ENCODE measurements at places on chromosomes 4 and X.

GRCh38 chrX:23008431-23009099 lies 8.8 kb downstream of the DDX53 start:
- DNase-seq = no peak

DNA sequence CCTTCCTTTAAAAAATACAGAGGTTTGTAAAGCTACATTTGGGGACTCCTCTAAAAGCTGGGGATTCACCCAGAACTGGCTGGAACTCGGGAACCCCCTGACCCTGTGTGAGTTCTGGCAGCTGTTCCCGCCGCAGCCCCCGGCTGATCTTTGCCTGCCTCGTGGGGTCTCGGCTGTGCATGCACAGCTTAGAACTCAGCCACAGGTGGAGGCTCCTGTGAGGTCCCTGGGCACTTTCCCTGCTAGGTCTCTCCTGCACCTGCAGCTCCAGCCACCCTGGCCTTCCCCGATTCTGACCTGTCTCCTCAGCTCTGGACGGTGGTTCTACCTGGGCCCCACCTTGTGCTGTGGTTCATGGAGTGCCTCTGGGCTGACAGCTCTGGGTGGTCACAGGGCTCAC lies 48.6 kb upstream of the HGFAC start:
- DNase-seq = no peak

DNA sequence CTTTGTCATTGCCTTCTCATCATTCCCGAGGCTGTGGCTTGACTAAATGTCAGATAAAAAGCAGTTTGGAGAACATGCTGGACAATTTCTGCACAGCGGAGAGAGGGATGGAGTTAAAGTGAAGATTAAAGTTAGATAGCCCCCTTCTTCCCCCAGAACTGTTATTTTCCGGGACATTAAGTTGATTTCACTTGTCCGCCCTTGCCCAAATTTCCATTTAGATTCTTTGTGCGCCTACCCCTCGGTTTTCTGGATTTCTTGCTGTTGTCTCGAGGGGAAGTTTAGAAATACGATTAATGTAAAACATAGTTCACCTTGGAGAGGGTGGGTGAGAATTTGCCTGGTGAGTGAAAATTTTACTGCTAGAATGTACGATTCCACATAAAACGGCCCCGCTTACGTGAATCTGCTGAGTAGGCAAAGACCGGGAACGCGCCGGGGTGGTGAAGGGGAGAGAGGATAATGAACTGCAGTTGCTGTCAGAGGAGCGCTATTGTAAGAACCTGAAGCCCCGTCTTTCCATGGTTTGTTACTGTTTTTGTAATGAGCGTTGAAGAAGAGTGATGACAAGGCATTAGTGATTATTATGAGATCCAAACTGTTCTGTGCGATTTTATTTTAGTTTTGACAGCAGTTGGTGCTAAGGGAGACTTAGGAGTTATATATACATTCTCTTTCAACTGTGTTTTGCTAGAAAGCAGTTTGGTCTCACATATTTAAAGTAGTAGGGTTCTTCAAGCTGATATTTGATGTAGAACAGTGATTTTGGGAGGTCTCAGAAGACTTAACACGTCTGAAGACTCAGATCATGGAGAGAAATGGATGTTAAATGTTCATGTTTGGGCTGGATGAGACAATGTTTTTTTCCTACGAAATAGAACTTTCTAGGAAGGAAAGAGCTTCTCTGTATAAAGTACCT lies 73.0 kb downstream of the AFF1 start:
- peak; percentile 56 for DNase-seq

- peak; percentile 38 for DNase-seq
Observed at GRCh38 chrX:39152106-39152649, 350.9 kb downstream of the MID1IP1 start.

DNA sequence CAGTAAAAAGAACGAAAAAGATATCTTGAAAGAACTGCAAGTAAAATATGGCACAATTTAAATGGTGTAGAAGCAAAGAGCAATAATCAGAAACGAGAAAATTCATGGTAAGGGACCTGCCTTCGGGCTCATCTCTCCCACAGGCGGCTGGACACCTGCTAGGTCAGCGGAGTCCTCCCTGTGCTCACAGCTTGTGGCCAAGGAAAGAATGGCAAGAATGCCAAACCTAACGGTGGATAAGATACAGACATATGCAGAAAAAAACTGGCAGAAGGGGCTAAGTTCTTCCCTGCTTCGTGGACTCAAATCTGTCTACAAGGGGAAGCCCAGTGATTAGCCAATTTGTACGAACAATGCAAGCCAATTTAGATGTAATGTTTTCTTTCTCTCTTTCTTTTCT lies 152.1 kb upstream of the VCX start:
- DNase-seq = no peak

- no peak for DNase-seq
Observed at GRCh38 chrX:1126738-1127137, 85.7 kb downstream of the CRLF2 start.

GRCh38 chr4:786074-786741 lies 39.7 kb downstream of the CPLX1 start:
- DNase-seq = no peak

- DNase-seq = no peak
Observed at GRCh38 chr4:23441530-23442069, 448.2 kb downstream of the PPARGC1A start.

- no peak for DNase-seq
Observed at GRCh38 chr4:25775166-25775565, 87.6 kb downstream of the SEL1L3 start.

DNA sequence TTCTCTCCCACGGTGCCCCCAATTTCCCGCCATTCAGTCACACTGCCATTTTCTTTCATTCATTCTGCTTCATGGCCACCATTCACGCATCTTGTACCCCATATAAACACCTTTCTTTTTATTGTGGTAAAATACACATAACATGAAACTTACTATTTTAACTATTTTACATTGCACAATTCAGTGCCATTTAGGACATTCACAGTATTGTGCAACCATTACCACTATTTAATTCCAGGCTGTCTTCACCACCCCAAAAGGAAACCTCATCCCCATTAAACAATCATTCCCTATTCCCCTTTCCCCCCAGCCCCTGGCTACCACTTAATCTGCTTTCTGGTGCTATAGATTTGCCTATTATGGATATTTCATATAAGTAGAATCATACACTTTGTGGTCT lies 15.9 kb downstream of the SPACA5 start:
- peak; percentile 12 for DNase-seq

DNA sequence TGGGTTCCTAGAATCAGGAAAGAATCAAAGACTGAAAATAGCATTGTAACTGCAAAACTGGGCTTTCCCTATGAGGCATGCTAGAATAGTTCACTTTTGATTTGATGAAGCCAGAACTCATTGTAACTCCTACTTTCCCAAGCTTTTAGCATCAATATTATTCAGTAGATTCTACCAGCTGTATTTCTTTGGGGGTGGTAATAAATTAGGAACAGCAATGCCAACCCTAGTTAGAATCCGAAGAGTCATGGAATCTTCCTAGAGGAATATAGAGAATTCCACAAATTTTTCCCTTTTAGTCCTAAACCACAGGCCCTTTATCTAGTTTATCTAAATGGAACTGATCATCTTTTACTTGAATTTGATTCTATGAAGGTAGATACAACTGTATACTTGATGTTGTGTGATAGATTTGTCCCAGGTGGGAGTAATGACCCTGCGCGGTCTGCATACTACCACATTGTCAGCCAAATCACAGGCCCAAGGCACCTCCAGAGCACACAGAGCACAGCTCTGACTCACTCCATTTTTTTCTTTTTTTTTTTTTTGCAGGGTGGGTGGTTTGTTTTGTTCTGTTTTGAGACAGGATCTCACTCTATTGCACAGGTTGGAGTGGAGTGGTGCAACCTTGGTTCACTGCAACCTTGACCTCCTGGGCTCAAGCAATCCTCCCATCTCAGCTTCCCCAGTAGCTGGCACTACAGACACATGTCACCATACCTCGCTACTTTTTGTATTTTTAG lies 66.6 kb downstream of the EDNRA start:
- no peak for DNase-seq

DNA sequence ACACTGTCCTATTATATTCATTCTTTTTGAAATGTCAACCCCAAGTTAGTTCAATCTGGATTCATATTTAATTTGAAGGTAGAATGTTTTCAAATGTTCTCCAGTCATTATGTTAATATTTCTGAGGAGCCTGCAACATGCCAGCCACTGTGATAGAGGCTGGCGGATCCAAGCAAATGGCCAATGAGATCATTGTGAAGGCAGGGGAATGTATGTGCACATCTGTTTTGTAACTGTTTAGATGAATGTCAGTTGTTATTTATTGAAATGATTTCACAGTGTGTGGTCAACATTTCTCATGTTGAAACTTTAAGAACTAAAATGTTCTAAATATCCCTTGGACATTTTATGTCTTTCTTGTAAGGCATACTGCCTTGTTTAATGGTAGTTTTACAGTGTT lies 1.6 kb downstream of the CXCL1 start:
- DNase-seq = peak; percentile 54

GRCh38 chr4:152072001-152072485 lies 311.2 kb upstream of the GATB start:
- no peak for DNase-seq

DNA sequence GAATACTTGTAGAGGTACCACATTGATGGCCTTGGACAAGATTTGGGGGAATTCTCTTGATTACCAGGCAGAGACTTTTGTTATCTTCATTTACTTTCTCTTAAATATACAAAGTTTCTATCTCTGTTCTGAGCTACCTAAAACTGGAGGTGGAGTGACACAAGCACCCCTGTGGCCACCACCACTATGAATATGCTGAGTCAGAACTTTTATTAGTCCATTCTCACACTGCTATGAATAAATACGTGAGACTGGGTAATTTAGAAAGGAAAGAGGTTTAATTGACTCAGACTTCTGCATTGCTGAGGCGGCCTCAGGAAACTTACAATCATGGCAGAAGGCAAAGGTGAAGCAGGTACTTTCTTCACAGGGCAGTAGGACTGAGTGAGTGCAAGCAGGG lies 67.1 kb downstream of the RTL3 start:
- no peak for DNase-seq

DNA sequence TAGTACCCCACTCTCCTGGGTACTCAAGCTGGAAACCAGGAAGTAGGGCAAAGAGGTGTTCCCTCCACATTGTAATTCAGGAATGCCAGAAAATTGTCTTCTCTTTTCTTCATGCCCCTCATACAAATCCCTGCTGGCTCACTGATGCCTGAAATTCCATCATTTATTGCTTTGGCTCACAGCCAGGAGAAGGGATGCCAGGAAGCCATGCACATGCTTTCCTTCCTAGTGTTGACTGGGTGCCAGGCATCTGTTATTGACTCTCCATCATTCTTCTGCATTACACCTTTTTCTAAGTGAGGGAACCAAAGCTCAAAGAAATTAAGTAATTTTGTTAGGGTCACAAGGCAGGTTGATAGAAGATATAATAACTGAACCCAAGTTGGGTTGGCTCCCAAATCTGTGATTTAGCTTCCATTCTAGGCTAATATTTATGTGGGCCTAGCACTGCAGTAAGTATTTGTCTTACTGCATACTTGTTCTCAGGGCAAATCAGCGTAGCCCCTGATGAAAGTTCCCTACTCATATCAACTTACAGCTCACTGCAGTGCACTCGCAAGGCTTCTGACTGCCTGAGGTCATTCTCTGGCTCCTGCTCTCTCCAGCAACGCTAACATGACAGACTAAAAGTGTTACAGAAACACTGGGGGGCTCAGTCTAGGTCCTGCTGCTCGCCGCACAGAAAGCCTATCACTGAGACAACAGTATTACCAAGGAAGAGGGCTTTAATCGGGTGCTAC lies 89.0 kb downstream of the TRAPPC11 start:
- DNase-seq = no peak

DNA sequence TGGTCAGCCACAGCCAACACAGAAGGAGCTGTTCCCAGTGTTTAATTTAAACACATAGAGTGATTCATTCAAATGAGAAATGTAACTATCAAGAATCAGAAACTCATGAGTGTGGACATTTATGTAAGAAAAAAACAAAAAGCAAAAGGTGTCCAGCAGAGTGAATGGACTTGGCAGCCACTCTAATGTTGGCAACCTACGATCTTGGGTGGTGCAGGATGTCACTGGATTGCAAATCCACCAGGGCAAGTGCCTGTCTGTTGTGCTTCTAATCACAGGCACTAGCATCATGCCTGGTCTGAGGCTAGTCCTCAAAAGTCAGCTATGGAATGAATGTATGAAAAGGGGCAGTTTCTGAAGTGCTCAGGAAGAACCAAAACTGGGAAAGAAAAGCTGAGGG lies 277.7 kb upstream of the CLNK start:
- no peak for DNase-seq

GRCh38 chrX:22043872-22044271 lies 11.7 kb downstream of the PHEX start:
- no peak for DNase-seq

DNA sequence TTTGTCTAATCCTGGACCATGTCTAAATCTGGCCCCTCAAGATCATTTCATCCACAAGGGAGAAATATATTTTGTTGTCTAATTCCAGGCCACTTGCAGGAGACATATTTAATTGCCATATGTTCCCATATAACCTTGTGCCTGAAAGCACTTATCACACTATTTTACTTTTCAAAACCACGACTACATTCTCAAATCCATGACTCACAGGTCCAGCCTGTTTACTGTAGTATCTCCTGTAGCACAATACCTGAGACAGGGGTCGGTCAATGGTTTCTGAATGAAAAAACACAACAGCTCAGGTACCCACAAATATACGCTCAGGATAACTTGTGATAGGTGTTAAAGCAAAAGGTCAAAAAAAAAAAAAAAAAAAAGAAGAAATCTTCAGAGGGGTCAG lies 60.9 kb downstream of the SEC24D start:
- no peak for DNase-seq

GRCh38 chr4:79237851-79238250 lies 88.0 kb downstream of the NAA11 start:
- DNase-seq = no peak

DNA sequence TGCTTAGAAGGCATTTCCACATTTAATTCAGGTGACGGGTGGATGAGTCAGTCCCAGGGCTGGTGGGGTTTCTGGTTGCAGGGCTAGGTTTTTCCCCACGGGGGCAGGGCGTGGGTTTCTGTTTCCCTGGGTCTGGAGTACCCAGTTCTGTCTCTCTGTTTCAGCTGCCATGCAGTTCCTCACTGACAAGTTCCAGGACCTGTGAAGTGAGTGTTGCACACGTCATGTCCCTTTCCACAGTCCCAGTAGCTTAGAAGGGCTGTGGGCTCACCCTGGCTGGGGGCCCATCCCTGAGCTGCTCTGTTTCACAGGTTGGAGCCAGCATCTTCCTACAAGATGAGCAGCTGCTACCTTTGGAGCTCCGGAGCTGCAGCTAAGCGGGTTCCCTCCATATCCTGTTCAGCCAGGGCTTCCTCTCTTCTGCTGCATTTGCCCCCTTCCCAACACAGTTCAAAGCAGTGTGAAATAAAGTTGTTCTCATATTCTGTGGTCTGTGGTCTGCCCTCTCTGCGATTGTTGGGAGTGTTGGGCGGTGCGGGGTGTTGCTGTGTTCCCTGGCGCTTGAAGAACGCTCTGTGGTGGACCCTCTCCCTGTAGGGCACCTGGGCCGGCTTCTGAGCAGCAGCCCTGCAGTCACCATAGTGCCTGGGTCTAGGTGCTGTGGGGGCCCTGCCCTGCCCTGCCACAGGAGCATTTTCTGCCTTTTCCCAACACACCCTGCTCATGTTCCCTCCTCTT lies 3.9 kb downstream of the LOC101059915 start:
- DNase-seq = peak; percentile 6
